ENCODE measurements at places on chromosomes 7 and 10. TPM values are rescaled to one million over a fixed set of nuclear protein-coding genes. Genes with fewer than 3 reads are reported as not detected.

DNA sequence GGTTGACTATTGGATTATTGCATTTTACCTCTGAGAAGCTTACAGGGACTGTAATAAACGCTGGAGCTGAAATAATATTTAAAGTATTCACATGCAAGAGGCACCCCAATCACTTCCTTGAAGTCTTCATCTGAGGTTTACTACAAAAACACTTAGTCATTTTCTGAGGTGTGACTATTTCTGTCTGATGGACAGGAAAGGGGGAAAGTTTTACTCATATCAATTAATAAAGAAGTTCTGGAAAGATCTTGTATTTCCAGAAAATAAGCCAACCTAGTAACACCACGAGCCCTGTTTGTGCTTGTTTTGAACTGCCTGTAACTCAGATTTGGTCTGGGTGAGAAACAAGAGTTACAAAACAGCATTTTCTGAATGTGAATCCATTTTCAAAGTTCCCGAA is 63.9 kb upstream of the PRKCQ start:
- DNase-seq = no peak
- H3K36me3 ChIP-seq = no peaks in the 10 kb centered on the region
- no peaks in the 10 kb centered on the region for H3K4me1 ChIP-seq
- no peak overlapping the region for H3K4me3 ChIP-seq

GRCh38 chr7:148014541-148014940 is 576.0 kb upstream of the C7orf33 start:
- DNase-seq = no peak
- H3K36me3 ChIP-seq = no peaks in the 10 kb centered on the region
- H3K4me1 ChIP-seq = no peaks in the 10 kb centered on the region
- no peaks in the 10 kb centered on the region for H3K27me3 ChIP-seq

- no peak for DNase-seq
- H3K4me1 ChIP-seq = no peaks in the 10 kb centered on the region
- no peaks in the 10 kb centered on the region for H3K27me3 ChIP-seq
- H3K27ac ChIP-seq = no peak overlapping the region
- H3K4me3 ChIP-seq = no peak overlapping the region
These were observed 4.1 kb upstream of the BMPR1A start for GRCh38 chr10:86752311-86752710.

DNA sequence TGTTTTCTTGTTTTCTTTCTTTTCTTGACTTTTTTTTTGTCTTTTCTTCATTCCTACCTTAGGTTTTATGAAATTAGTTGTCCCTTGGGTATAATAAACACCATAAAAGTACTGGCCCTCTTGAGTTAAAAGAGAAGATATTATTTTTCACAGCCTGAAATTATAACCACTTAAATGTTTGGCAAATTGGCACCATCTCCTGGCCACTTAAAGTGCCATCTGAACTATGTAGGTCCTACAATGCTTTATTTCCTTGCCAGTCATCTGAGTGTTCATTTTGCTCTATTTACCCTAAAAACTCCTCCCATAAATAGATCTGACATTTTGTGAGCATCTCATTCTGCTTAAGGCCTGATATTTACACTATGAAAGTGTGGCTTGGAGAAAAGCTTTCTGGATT is 98.9 kb upstream of the PRKCQ start:
- DNase-seq = no peak
- H3K4me3 ChIP-seq = no peak overlapping the region
- peaks cover 4% of the 10 kb centered on the region for H3K27me3 ChIP-seq
- no peaks in the 10 kb centered on the region for H3K4me1 ChIP-seq
- no peaks in the 10 kb centered on the region for H3K36me3 ChIP-seq

DNA sequence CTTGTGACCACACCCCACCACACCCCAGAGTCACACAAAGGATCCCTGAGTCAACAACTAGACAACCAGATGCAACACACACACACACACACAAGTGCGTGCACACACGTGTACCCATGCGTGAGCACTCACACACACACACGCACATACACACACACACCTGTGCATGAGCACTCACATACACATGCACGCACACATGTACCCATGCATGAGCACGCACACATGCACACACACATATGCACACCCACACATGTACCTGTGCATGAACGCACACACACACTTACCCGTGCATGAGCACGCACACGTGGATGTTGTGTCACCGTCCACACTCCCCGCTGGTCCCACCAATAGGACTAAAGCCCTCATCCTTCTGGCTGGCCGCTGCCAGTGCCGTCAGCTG is 60.4 kb downstream of the HTR5A start:
- no peaks in the 10 kb centered on the region for H3K36me3 ChIP-seq
- no peak overlapping the region for H3K27ac ChIP-seq
- no peak overlapping the region for H3K4me3 ChIP-seq
- H3K27me3 ChIP-seq = no peaks in the 10 kb centered on the region

- H3K4me1 ChIP-seq = no peaks in the 10 kb centered on the region
- H3K27me3 ChIP-seq = no peaks in the 10 kb centered on the region
- H3K36me3 ChIP-seq = no peaks in the 10 kb centered on the region
These were observed 260.5 kb downstream of the PRPF18 start for GRCh38 chr10:13847201-13847631.

DNA sequence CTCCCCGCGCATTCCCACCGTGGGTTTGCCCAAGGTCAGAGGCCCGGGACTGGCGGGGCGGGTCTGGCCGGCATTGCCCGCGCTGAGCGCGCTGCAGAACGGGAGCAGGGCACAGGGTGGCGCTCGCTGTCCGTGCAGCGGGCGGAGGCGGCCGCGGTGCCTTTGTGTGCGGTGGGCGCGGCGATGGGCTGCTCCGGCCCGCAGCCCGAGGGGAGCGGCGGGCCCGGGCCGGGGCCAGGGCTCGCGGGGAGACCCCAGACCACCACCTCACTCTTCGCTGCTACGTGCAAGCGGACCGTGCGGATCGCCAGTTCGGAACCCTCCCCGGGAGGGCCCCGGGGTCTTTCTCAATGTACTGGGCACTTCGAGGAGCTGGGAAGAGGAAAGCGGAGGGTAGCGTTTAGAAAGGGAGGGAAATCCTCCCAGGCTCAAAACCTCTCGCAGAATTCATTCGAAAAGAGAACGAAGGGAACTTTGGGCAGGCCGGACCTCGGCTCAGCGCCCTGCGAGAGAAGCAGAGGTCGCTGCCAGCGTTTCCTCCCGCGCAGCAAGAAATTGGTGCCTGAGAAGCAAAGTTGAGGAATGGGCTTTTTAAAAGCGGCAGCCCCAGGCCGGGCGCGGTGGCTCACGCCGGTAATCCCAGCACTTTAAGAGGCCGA is 8.5 kb downstream of the SP8 start:
- no peaks in the 10 kb centered on the region for H3K4me1 ChIP-seq
- no peaks in the 10 kb centered on the region for H3K36me3 ChIP-seq
- peak overlapping the region; percentile 71 for H3K4me3 ChIP-seq
- peaks cover 8% of the 10 kb centered on the region for H3K27me3 ChIP-seq
- no peak overlapping the region for H3K27ac ChIP-seq
- DNase-seq = peak; percentile 95

DNA sequence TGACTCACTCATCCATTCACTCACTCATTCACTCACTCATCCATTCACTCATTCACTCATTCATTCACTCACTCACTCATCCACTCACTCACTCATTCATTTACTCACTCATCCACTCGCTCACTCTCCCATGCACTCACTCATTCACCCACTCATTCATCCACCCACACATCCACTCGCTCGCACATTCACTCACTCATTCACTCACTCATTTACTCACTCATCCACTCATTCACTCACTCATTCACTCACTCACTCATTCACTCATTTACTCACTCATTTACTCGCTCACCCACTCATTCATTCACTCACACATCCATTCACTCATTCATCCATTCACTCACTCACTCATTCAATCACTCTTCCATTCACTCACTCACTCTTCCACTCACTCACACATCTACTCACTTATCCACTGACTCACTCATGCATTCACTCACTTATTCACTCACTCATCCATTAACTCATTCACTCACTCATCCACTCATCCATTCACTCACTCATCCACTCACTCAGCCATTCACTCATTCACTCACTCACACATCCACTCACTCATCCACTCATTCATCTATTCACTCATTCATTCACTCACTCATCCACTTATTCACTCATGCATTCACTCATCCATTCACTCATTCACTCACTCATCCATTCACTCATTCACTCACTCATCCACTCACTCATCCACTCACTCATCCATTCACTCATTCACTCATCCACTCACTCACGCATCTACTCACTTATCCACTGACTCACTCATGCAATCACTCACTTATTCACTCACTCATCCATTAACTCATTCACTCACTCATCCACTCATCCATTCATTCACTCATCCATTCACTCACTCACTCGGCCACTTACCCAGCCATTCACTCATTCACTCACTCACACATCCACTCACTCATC is 74.0 kb downstream of the CARD11 start:
- H3K36me3 ChIP-seq = no peaks in the 10 kb centered on the region
- H3K27ac ChIP-seq = no peak overlapping the region
- H3K27me3 ChIP-seq = no peaks in the 10 kb centered on the region
- H3K4me1 ChIP-seq = no peaks in the 10 kb centered on the region
- no peak for DNase-seq

DNA sequence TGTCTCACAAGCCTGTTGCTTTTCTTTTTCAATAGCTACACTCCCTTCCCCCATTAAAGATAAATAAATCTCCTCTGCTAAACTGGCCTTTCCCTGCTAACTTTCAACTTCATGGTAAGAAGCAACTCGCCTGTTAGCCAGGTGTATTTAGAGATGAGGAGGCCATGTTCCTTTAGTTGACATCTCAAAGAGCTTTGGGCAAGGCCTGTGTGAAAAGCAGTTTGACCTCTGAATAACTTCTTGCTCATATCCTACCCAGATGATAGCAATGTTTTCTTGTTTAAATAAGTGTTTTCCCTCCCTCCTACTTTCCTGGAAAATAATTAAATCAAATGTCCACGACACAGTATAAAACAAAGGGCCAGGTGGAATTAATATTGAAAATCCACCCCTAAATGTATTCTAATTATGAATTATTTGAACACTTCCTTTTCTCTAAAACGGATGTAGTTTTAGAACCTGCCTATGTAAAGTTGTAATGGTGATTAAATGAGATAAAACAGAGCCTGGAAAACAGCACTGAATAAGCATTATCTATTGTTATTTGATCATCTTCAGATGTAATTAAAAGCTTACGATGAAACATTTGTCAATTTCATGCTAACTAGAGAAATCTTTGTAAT is 78.5 kb downstream of the HGF start:
- no peak overlapping the region for H3K27ac ChIP-seq
- DNase-seq = no peak
- no peaks in the 10 kb centered on the region for H3K27me3 ChIP-seq
- no peaks in the 10 kb centered on the region for H3K36me3 ChIP-seq

GRCh38 chr7:92611735-92612134 is 21.5 kb upstream of the FAM133B start:
- no peak overlapping the region for H3K27ac ChIP-seq
- H3K27me3 ChIP-seq = no peaks in the 10 kb centered on the region
- no peak overlapping the region for H3K4me3 ChIP-seq
- H3K36me3 ChIP-seq = peaks cover 43% of the 10 kb centered on the region

GRCh38 chr7:43220250-43220649 is 107.8 kb downstream of the HECW1 start:
- no peaks in the 10 kb centered on the region for H3K4me1 ChIP-seq
- no peaks in the 10 kb centered on the region for H3K36me3 ChIP-seq
- DNase-seq = no peak
- no peak overlapping the region for H3K27ac ChIP-seq
- H3K4me3 ChIP-seq = peak overlapping the region; percentile 24

- no peak overlapping the region for H3K27ac ChIP-seq
- DNase-seq = no peak
- H3K36me3 ChIP-seq = no peaks in the 10 kb centered on the region
- no peak overlapping the region for H3K4me3 ChIP-seq
- H3K4me1 ChIP-seq = no peaks in the 10 kb centered on the region
- no peaks in the 10 kb centered on the region for H3K27me3 ChIP-seq
These were observed 16.8 kb downstream of the SVOPL start for GRCh38 chr7:138684340-138684739.

DNA sequence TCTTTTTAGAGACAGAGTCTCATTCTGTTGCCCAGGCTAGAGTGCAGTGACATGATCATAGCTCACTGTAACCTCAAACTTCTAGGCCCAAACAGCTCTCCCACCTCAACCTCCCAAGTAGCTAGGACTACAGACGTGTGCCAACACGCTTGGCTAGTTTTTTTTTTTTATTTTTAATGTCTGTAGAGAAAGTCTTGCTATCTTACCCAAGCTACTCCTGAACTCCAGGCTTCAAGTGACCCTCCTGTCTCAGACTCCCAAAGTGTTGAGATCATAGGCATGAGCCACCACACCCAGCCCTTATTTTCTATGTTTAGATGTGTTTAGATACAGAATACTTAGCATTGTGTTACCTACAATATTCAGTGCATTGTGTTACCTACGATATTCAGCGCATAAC is 46.4 kb downstream of the KMT2E start:
- DNase-seq = no peak
- no peak overlapping the region for H3K27ac ChIP-seq
- no peak overlapping the region for H3K4me3 ChIP-seq
- no peaks in the 10 kb centered on the region for H3K27me3 ChIP-seq
- H3K36me3 ChIP-seq = peaks cover 52% of the 10 kb centered on the region

- no peaks in the 10 kb centered on the region for H3K4me1 ChIP-seq
- DNase-seq = no peak
- H3K27me3 ChIP-seq = no peaks in the 10 kb centered on the region
- no peaks in the 10 kb centered on the region for H3K36me3 ChIP-seq
- H3K27ac ChIP-seq = no peak overlapping the region
These were observed 22.5 kb upstream of the UCMA start for GRCh38 chr10:13256627-13257026.

GRCh38 chr10:111360260-111360925 is 283.6 kb downstream of the ADRA2A start:
- no peak overlapping the region for H3K4me3 ChIP-seq
- no peaks in the 10 kb centered on the region for H3K36me3 ChIP-seq
- DNase-seq = peak; percentile 88

DNA sequence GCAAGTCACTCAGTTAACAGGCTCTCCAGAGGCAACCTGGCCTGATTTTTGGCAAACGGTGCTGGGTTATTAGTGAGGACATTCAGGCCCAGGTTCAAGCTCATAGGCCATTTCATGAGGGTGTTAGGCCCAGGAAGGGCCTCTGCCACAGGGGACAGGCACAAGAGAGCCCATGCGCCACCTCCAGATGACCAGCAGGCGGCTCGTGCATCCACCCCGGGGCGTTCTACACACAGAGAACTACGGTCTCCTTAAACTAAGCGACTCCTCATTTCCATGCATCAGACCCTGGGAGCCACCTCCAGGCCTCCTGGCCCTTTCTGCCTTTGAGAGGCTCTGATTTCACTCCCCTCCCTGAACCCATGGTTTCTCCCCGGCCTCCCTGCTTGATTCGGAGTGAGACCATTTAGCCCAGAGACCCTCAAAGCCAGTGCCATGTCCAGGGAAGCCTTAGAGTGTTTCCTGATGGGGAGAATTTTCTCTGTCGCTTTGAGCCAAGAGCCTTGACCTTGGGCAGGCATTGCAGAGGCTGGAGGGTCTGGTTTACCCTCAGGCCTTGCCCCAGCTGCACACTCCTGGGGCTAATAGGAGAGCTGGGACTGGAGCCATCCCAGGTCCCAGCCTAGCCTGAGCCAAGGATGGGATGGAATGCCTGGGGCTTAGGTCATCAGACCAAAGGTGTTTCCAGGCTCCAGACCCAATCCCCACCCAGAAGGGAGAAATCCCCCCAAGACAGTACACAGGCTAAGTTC is 188.0 kb downstream of the GRID1 start:
- H3K27ac ChIP-seq = no peak overlapping the region
- DNase-seq = peak; percentile 92
- H3K27me3 ChIP-seq = no peaks in the 10 kb centered on the region

TET1 gene
- 103 TPM for total RNA-seq

NYAP1 gene
- 7.2 TPM for total RNA-seq

GPNMB gene
- 0.94 TPM for total RNA-seq

HOXA11 gene
- total RNA-seq = not detected

OR6V1 gene
- not detected for total RNA-seq

PDK4 gene
- total RNA-seq = 0.42 TPM

HYAL4 gene
- 0.68 TPM for total RNA-seq

Measured in endodermal cell (in vitro differentiated cells).